Liver (tissue), 10 donors: ENCODE measurements at places on chromosomes 2 and 18.

GRCh38 chr2:40251137-40251536 is 200.8 kb downstream of the SLC8A1 start:
- no peak for DNase-seq

GRCh38 chr2:112187805-112188596 is 49.8 kb downstream of the FBLN7 start:
- DNase-seq = no peak

GRCh38 chr2:3664925-3665324 is 6.9 kb downstream of the ALLC start:
- no peak for DNase-seq

GRCh38 chr2:141714496-141714895 is 416.3 kb downstream of the LRP1B start:
- no peak for DNase-seq

DNA sequence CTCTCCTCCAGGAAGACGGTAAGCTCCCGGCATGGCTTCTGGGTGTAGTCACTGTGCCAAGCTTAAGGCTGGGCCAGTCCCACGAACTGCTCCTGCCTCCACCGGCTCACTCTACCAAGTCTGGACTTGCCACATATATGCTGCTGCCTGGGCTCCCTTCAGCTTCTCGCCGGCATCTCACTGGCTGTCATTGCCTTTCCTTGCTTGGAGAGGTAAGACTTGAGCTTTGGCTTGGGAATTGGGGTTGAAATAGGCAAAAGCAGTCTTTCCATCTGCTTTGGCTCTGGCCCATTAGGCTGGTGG is 481.0 kb downstream of the TGIF1 start:
- no peak for DNase-seq

GRCh38 chr2:40754912-40755311 is 303.0 kb upstream of the SLC8A1 start:
- no peak for DNase-seq

GRCh38 chr18:47677952-47678351 is 252.5 kb downstream of the SMAD2 start:
- DNase-seq = no peak

GRCh38 chr18:79151191-79151590 is 82.0 kb downstream of the ATP9B start:
- DNase-seq = no peak

- no peak for DNase-seq
Measured at GRCh38 chr2:120764492-120764891, 28.8 kb downstream of the GLI2 start.

GRCh38 chr2:112756207-112756606 is 8.2 kb downstream of the CKAP2L start:
- no peak for DNase-seq

DNA sequence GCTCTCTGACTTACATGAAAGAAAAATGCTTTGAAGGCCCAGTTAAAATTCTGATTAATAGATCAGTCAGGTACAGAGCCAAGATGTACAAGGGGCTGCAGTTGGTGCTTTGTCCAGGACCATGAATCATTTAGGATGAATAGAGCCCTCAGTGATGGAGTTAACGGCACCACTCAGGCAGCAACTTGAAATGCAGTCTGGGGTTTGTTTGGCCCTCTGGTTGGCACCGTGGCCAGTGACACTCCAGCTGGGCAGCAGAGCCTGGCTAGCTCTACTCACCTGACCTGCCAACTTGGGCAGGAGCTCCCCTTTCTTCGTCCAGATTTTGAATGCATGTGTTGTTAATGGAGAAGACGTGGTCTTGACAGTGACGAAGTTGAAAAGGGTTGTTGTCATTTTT is 493.0 kb upstream of the ACVR2A start:
- no peak for DNase-seq

DNA sequence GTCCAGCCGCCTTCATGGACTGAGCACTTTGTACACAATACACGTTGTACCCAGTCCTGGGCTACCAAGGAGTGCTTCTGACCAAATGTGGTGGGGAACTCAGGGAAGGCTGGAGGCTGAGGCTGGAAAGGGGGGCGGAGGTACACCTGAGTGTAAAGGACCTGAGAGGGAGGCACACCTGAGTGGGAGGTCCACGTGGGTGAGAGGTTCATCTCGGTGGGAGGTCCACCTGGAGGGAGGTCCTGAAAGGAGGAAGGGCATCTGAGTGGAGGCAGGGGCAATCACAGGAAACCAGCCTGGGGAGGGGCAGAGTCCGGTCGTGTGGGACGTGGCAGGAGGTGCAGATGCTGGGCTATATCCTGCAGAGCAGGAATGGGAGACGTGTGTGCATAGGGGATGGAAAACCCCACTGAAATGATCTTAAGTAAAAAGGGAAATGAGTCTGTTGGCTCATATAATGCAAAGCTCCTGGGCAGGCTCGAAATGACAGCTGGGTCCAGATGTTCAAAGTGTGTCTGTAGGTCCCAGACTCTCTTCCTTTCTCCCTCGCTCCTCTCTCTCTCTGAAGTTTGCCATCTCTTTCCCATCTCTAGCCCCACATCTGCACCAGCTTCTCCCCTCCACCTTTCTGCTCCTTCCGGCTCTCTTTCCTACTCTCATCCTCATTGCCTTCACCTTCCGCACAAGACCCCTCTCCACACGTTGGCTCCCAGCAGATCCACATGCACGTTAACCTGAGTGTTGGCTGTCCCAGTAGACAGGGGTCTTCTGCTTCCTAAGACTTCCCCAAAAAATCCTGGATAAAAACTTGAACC is 137.7 kb downstream of the PXDN start:
- no peak for DNase-seq

- DNase-seq = no peak
Measured at GRCh38 chr2:67712484-67712883, 315.4 kb downstream of the ETAA1 start.
